Mesenteric fat pad (tissue), 1 donor: ENCODE measurements at places on chromosomes 12 and 14. TPM values are rescaled to one million over a fixed set of nuclear protein-coding genes. Genes with fewer than 3 reads are reported as not detected.
A peak's percentile ranks its signal among the peaks of the same experiment; 100 is the strongest.

The FAR2 gene
- 14.2 TPM for total RNA-seq

DNA sequence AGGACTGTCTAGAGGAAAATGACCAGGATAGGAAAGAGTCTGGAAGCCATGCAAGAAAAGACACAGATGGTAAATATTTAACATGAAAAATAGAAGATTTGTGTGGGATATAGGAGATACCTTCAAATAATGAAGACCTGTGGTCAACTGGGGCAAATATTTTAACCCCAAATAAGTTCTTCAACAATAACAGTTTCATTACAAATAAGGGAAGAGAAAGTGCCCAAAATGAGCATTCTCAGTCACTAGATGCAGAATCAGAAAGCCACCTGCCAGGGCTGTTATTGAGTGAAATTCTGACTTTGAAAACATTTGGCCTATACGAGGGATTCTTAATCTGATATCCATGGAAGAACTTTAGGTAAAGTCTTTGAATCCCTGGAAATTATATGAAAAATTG, 231.2 kb upstream of the PLEKHG7 start:
- DNase-seq, result no peak

DNA sequence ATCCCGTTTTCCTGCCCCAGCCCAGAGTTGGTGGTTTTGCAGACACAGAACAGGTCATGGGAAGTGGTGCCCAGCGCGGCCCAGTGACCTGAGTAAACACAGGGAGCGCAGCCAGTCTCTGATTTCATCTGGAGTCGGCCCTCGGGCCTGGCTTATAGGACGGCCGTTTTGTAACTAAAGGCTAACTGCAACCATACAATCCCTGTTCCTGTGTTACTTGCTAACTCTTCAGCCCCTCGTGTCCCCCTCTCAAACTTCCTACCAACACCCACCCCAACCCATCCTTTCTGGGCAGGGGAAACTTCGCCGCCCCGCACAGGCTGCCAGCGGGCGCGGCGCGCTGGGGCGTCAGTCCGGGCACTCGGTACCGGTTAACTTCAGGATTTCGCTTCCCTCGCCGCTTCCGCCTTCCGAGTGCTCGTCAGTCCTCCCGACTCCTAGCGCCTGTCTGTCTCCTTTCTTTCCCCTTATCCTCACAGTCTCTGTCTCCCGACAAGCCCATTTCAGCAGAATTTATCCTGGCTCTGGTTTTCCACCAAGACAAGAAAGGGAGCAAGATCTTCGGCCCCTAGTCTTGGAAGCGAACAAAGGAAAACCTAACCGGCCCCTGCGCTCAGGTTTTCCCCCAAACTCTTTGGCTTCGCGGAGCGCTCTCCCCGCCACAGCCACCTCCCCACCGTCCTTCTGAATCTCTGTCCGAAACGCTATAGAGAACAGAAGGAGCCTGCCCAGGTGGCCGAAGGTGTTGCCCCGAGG, 2.0 kb downstream of the SIX1 start:
- DNase-seq, result no peak

The SRRM4 gene
- not detected for total RNA-seq

- DNase-seq, result no peak
Measured at GRCh38 chr14:31969699-31970240, 107.3 kb upstream of the ARHGAP5 start.

The ABCC9 gene
- total RNA-seq, result 55.1 TPM

DNA sequence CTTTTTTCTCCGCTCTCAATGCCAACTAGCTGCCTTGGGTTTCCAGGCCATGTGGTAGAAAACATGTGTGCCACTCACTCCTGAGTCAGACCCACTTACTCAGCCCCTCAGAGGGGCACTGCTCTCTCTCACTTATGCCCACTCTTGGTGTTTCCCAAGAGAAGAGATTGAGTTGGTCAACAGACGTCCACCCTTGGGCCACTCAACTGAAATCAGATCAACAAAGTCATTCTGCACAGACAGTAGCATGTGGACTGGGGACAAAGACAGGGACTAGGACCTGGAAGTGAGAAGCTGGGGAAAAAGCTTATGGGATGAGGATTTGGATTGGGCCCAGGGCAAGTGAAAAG, 161.2 kb downstream of the EFCAB11 start:
- no peak for DNase-seq

DNA sequence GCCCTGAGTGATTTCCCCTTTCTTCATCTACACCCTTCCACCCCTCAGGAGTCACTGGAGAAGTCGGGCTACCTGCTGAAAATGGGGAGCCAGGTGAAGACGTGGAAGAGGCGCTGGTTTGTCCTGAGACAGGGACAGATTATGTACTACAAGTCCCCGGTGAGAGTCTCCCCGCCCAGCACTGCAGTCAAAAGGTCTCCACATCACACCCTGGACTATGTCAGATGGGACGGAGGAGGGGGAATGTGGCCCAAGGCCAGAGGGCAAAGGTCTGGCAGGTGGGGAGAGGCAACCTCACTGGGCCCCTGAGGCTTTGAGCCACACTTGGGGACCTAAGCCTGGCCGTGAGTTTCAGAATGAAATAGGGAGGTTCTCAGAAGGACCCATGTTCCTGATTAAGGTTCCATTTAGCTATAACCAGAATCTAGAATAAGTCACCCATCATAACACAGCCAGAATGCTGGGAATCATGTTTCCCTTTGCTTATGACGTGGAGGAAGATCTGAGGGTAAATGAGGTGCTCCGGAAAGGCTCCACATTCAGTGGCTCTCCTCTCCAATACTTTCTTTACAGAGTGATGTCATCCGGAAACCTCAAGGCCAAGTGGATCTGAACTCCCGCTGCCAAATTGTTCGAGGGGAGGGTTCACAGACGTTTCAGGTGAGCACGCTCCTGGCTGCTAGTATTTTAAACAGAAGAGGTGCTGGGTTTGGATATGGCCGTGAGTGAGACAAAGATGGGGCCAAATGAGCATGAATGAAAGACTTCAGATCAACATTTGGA, 26.6 kb downstream of the PIGH start:
- DNase-seq, result peak; percentile 62

DNA sequence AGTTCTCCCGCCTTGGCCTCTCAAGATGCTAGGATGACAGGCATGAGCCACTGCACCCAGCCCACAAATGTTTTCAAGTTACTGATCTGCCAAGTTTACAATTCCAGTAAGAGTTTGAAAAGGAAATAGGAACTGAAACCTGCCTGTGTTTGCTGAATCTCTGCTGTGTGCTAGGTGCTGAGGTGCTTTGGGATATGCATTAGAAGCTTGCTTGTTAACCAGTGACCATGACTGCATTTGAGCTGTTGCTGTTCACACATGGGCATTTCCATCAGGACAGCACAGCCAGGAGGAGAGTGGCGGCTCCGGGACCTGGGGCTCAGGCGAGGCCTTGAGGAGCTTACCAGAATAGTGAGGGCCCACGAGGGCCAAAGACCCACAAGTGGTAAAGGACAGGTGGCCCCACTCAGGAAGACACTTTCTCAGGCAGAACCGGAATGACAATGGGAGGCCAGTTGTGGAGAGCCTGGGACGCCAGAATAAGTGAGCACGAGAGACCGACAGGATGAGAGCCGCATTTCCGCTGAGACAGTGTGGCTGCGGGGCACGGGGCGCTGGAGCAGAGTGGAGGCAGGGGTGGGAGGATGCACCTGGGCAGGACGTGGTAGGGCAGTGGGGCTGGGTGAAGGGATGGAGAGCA, 54.5 kb upstream of the MMP17 start:
- DNase-seq, result no peak

DNA sequence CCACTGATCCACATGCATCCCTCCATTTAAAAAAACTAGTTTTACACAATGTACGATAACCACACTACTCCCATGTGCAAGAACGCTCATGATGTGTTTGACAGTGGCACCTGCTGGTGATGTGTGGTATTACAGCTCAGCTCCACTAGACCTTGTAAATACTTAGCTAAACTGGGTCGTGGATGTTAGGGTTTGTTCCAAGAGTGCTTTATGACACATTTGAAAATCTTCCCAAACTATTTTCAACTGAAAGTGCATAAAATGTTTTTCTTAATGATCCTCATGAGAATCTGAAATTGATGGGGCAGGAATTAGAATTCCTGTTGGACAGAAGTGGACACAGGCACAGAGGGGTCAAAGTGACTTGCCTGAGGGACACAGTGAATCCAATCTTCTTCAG, 99.2 kb downstream of the SCARB1 start:
- no peak for DNase-seq

DNA sequence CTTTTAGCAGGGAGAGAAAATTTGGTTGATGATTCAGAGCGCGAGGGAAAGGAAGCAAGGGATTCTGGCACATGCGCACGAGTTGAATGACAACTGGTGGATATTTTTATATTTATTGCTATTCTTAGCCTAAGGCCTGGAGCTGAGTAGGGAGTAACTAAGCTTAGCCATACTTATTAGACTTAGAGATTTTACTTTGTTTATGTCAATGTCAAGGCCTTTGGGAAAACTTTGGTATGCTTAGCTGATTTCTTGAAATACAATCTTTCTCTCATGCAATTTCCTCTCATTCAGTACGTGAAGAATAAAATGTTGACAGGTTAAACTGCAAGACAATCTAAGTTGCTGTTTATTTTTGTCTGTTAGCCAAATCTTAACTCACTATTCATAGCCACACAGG, 101.1 kb downstream of the CRADD start:
- DNase-seq, result no peak

DNA sequence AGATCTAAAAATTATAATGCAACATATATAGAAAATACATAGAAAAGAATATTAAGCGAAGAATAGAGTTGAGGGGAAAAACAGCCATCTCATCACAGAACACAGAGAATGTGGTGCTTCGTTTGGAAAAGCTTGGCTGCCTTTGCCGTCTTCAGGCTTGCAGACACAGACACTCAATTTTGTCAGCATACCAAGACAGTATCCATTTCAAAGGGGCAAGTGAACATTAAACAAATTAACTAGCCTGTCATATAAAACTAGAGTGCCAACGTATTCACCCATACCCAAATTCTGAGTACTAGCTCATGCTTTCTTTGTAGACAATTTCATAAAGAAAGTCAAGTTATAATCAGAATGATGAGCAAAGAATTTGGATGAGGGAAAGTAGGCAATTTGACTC, 40.5 kb downstream of the DMAC2L start:
- DNase-seq, result no peak

DNA sequence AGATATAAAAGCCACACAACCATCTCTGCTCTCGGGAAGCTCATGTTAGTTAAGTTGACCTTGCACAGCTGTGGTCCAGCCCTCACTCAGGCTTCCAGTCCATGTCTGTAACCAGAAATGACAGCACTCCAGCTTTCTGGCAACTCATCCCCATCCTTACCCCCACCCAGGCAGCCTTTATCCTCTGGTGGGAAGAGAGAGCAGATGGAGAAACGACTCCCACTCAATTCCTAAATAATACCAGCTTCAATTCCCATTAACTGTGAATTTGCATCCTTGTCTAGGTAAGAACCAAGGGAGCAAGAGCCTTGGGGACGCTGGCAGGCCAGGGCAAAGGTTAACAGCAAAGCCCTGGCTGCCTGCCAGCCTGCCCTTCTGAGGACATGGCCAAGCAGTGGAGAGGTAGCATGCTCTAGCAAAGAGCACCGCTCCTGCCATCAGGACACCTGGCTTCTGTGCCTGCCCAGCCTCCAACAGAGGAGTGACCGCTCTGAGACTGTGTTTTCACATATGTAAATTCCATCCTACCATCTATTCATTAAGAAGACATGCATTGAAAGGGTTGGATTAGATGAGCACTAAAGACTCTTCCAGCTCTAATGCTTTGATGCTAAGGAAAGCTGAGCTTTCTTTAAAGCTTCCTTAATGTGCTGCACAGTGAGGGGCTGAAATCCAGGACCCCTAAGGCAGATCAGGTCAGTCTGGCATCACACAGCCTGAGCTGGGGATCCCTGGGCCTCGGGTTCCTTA, 236.1 kb downstream of the GRIN2B start:
- no peak for DNase-seq

The POLE gene
- 23.9 TPM for total RNA-seq

DNA sequence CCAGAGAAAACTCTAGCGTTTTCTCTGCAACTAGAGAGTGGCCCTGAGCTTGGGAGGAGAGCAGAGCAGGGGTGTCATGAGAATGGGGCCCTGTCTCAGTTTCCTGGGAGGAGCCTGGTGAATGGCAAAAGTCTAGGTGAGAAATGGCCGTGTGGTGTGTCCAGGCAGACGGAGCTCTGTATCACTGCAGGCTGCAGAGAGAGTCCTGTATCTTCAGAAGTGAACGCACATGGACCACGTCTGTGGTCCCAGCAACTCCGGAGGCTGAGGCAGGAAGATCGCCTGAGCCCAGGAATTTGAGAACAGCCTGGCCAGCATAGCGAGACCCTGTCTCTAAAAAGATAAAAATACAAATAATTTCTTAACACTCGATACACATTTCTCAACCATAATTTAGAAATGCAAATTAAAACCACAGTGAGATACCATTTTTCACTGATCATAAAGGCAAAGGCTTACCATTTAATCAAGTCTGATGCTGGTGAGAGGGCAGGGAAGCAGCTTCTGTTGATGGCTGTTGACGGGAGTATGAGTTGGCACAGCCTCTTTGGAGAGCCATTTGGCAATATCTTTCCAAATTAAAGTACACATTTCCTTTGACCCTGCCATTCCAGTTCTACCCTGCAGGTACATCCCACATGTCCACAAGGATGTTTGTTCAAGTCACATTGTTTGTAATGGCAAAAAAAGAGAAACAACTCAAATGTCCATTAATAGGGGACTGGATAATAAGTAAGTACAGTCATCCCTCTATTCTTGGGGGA, 51.0 kb downstream of the NFKBIA start:
- DNase-seq, result no peak

- DNase-seq, result no peak
Measured at GRCh38 chr12:119283310-119283709, 51.2 kb upstream of the CCDC60 start.
